ENCODE measurements at places on chromosomes 6 and 20. TPM values are rescaled to one million over a fixed set of nuclear protein-coding genes. Genes with fewer than 3 reads are reported as not detected.

The TRIM15 gene
- not detected for polyA plus RNA-seq

DNA sequence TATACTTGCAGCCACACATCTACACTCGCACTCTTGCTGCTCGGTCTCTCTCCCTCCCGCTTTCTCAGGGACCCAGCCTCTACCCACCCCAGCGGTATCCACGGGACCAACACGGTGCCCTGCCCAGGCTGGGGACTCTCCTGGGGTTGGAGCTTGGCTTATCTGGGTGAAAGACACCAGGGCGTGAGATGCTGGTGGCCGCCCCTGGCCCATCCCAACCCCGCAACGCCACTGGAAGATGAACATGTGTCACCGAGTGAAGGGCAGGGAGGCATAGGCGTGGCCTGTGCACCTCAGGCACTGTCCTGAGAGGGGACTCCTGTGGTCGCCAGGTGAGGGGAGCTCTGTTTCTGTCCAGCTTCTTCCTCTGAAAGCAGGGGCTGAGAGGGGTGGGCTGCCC lies 47.4 kb downstream of the NINL start:
- no peak for DNase-seq

DNA sequence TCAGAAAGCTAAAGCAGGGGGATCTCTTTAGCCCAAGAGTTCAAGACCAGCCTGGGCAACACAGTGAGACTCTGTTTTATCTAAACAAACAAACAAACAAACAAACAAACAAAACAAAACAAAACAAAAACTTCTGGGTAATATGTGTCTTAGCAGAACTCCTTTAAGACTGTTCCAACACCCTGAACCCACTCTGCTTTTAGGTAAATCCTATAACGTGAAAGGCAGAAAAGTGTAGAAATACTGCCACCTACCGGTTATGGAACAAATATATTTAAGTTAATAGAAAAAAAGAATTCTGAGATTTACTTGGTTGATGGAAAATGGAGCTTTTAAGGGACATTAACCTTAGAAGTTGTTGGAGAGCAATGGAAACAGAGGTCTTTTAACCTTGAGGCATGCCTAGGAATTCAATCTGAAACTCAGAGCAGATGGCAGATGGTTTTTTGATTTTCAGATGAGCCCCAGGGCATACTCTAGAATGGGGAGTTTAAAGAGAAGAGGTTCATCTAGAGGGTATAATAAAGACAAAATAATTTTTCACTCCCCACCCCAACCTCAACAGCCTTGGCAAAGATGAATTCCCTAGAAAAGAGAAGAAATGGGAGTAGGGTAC lies 38.5 kb downstream of the SOD2 start:
- peak; percentile 43 for DNase-seq

DNA sequence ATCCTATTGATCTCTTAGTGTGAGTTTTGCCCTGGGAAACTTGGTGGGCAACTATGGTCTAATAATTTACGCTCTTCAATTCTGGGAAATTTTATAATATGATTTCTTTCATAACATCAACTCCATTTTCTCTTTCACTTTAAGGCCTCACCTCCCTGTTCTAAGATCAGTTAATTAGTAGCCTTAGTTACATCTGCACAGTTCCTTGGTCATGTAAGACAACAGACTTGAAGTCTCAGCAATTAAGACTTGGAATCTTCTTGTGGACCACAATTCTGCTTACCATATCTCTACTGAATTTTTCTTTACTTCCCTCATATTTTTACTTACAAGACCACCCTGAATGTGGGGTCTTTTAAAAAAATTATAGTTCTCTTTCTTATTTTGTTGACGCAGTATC lies 8.7 kb downstream of the ENPP3 start:
- DNase-seq, result no peak

The VPS52 gene
- 132 TPM for polyA plus RNA-seq

Data from endothelial cell of umbilical vein (primary cell).